ENCODE measurements at places on chromosomes 7 and 10.

- no peak for DNase-seq
These were observed 482.5 kb upstream of the AUTS2 start for GRCh38 chr7:69115788-69116187.

DNA sequence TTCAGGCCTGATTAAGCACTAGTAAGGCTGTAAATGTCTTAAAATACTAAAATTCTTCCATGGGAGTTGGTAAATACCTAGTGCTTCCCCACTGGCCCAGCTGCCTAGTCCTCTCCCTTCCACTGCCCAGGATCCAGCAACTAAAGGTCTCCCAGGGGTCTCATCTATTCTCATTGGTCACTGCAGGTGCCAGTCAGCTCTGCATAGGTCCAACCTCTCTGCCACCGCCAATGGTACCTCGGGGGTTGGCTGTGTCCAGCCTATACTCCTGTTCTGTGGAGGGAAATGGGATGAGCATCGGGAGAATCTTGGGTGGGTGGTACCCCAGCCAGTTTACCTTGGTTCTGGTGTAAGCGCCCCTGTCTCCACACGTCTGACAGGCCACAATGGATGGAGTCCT is 6.1 kb upstream of the CREB5 start:
- DNase-seq: no peak

DNA sequence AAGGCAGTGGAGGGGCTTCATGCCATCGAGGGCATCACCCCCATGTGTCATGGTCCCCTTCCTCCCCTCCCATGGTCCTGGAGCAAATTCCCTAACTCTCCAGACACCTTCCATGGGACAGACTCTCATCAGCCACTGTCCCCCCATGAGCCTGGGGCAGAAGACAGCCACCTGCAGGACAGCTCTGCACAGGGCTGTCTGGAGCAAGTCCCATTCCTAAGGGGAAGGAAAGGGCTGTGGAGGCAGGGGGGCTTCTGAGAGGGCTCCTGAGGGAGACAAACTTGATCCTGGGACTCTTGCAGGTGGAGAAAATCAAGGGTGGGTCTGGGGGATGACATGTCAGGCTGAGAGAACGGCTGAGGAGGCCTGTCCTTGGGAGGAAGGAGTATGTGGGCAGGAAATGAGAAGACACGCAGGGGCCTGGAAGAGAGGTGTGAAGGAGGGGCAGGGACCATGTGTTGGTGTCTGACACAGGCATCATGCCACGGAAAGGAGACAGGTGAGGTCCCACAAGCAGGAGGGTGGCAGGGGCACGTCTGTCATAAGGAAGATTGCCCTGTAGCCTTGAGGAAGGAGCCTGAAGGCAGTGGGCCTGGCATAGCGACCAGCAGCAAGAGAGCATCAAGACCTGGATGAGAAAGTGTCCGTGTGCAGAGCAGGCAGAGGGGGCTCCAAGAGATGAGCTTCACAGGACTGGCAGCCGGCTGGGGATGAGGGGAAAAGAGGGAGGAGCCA is 14.4 kb upstream of the GDF10 start:
- no peak for DNase-seq

DNA sequence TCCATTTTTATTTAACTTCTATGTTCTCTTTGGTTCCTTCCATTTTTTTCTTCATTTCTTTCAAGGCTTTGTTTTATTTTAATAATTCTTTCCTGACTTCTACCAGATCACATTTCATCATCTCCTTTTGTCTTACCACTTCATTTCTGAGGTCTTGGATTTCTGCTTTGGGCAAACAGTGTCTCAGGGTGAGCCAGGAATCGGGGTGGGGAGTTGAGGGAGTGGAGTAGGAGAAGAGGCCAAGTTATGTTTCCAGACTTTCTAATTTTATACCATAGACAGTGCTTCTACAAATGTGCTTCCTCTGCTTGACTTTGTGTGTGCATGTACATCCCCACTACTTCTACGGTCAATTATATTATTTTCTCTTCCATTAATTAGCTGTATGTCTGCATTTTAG is 112.1 kb downstream of the PRKG1 start:
- DNase-seq: no peak

GRCh38 chr7:113639221-113639620 is 279.6 kb downstream of the PPP1R3A start:
- DNase-seq: no peak

DNA sequence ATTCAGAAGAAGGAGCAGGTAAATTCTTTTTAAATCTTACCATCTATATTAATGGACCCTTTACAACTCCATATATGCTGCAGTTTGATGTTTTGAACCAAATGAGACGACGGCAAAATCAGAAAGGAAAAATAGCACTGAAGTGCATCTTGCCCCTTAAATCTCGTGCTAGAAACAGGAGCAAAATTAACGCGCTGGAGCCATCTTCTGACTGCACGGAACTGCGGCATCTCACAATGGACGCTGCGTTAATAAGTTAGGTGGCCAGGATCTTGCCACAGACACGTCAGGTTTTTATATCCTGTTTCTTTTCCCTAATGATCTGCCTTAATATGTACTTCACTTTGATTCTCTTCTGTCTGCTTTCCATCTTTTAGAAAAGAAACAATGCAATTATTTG is 354.5 kb downstream of the TFEC start:
- DNase-seq: no peak

- no peak for DNase-seq
These were observed 63.5 kb downstream of the SH3PXD2A start for GRCh38 chr10:103791858-103792257.

- DNase-seq: no peak
These were observed 235.0 kb downstream of the PAXIP1 start for GRCh38 chr7:154767821-154768415.

DNA sequence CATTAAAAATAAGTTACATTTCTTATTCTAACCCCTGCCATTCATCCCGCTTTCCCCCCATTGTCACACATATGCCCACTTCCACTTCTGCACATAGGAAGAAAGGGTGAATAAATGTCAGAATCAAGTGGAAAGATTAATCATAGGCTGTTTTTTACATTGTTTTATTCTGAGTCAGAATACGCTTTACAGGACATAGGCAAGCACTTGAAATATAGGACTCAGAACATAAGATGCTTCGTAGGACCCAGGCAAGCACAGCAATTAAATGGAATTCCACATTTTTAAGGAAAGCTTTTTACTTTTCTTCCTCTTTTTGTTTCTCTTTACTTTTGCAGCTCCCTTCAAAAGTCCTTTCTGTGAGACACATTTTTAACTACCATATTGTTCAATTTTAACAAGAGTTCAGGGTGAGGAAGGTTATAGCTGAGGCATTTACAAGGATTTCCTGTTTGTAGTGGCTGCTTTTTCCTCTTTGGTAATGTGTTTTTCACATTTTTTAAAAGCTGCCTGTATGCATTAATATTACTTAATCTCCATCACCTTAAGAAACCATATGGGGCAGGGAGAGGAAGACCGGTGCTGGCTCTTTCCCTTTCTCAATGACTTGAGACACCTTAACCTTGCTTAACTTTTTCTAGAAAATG is 130.0 kb downstream of the TES start:
- DNase-seq: no peak

DNA sequence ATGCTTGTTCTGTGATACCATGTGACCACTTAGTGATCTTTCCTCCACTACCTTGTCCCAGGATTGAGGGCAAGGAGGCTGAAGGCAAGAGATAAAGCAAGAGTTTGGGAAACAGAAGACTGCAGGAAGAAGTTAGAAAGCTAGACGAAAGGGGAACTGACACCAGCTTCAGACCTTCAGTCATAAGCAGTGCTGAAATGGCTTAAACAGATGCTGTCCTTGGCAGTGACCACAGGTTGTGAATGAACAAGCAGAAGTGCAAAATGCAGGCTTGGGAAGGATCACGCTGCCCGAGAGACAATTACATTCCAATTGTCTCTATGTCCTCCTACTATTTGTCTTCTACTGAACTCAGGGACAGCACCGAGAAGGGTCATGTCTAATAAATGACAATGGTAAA is 704.9 kb upstream of the AUTS2 start:
- no peak for DNase-seq

DNA sequence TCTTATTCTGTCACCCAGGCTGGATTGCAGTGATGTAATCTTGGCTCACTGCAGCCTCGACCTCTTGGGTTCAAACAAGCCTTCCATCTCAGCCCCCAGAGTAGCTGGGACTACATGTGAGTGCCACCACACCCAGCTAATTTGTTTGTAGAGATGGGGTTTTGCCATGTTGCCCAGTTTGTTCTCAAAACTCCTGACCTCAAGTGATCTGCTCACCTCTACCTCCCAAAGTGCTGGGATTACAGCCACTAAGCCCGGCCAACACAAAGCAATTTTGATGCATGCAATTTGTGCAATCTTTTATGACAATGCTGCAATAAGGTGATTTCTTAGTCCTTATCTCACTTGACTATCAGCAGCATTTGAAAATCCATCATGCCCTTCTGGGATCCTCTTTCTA is 333.1 kb downstream of the FRMD4A start:
- no peak for DNase-seq

DNA sequence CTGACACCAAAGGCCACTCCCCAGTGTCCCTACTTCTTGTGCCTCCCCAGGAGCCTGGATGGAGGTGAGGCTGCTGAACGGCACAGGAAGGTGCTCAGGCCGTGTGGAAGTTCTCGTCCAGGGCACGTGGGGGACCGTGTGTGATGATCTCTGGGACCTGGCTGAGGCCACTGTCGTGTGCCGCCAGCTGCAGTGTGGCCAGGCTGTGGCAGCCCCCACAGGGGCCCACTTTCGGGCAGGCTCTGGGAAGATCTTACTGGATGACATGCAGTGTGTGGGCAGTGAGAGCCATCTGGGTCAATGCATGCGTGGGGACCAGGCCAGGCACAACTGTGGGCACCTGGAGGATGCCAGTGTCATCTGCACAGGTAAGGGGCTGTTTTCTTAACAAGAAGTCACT is 57.0 kb upstream of the C10orf120 start:
- no peak for DNase-seq

- DNase-seq: no peak
These were observed 2.2 kb downstream of the IDE start for GRCh38 chr10:92571649-92572048.

GRCh38 chr7:77548206-77548605 is 11.1 kb downstream of the PTPN12 start:
- no peak for DNase-seq

GRCh38 chr7:2812114-2812487 is 32.0 kb downstream of the GNA12 start:
- no peak for DNase-seq

- DNase-seq: no peak
These were observed 32.5 kb upstream of the FEZF1 start for GRCh38 chr7:122337011-122337410.

- no peak for DNase-seq
These were observed 275.8 kb downstream of the PTPRN2 start for GRCh38 chr7:158311791-158312190.

DNA sequence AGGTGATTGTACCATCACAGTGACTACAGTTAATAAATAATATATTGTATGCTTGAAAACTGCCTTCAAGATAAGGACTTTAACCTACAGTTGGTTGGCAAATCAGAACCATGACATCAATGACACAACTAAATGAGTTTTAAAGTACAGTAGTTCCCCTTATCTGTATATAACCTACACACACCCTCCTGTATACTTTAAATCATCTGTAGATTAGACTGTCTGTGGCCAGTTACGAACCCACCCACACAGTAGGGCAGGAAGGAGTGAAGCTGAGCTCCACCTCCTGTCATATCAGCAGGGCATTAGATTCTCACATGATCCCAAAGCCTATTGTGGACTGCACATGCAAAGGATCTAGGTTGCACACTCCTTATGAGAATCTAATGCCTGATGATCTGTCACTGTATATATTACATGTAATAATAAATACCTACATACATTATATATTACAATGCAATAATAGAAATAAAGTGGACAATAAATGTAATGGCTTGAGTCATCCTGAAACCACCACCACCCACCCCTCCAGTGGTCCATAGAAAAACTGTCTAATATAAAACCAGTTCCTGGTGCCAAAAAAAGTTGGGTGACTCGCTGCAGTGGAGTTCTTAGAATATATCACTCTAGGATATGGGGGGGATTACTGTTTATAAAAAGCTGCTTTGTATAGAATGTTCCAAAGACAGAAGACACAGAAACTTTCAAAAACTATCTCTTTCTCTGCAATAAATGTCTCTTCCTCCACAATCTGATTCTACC is 5.6 kb downstream of the TPK1 start:
- DNase-seq: no peak

GRCh38 chr10:78787125-78787524 is 281.6 kb upstream of the ZMIZ1 start:
- no peak for DNase-seq

- DNase-seq: no peak
These were observed 18.1 kb upstream of the NPTX2 start for GRCh38 chr7:98598846-98599615.

- DNase-seq: no peak
These were observed 255.5 kb upstream of the YAE1 start for GRCh38 chr7:39310699-39311098.

- no peak for DNase-seq
These were observed 1.1 kb upstream of the STEAP2 start for GRCh38 chr7:90210475-90210874.

DNA sequence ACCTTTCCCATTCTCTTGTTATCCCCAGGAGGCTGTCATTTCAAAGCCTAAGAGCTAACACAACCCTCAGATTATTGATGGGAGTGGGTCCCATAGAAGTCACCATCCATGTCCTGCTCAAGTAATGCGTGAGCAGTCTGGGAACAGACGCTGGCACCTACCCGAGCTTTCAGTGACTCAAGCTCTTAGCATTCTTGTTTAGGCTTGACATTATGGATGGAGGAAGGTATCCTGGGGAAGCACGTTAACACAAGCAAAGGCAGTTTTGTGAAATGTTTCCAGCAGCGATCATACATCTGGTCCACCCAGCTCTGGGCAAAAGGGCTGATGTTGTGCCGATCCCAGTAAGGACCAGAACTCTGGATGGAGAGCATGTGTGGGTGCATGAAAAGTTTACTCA is 30.0 kb upstream of the AUTS2 start:
- no peak for DNase-seq

- no peak for DNase-seq
These were observed 228.2 kb downstream of the CHRM2 start for GRCh38 chr7:137096607-137097006.

DNA sequence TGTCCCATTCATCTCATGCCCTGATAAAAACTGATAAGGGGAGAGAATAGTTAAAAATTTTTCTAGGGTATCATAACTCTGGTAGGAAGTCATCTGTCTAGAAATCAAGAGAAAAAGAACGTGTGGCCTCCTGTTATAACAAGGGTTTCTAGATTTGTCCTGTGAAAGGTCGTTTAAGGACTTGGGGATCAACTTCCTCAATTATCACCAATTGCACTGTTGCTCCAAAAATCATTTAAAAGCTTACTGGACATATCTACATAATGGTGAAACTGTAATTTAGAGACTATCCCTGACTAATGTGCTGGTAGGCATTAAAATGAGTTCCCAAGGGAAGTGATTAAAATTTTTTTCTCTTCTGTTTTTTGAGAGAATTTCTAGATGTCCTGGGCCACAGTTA is 58.2 kb downstream of the GPR141 start:
- DNase-seq: no peak

DNA sequence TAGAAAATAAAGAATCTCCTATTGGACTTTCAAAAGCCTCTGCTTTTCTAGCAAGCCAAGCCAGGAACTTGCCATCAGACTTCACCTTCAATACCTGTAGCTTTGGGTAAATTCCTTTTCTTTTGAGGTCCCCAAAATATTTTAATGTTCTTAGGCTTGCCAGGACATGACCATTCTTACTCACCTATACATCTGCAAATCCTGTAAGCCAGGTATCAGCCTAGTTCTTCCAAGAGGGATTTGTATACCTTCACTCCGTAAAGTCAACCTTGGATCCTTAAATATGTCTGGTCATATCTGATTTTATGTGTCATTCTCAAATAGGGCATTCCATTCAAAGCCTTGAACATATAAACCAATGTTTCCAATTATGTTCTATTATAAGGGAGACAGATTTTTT is 210.6 kb upstream of the CELF2 start:
- DNase-seq: no peak

GRCh38 chr7:79531905-79532664 is 78.6 kb upstream of the MAGI2 start:
- DNase-seq: no peak
